ENCODE measurements at places on chromosomes 2 and 18.

- H3K4me3 ChIP-seq, result no peak overlapping the region
- H3K27me3 ChIP-seq, result no peaks in the 10 kb centered on the region
- H3K36me3 ChIP-seq, result peaks cover 6% of the 10 kb centered on the region
- no peaks in the 10 kb centered on the region for H3K4me1 ChIP-seq
Observed at GRCh38 chr18:26051843-26052242, 38.6 kb downstream of the SS18 start.

DNA sequence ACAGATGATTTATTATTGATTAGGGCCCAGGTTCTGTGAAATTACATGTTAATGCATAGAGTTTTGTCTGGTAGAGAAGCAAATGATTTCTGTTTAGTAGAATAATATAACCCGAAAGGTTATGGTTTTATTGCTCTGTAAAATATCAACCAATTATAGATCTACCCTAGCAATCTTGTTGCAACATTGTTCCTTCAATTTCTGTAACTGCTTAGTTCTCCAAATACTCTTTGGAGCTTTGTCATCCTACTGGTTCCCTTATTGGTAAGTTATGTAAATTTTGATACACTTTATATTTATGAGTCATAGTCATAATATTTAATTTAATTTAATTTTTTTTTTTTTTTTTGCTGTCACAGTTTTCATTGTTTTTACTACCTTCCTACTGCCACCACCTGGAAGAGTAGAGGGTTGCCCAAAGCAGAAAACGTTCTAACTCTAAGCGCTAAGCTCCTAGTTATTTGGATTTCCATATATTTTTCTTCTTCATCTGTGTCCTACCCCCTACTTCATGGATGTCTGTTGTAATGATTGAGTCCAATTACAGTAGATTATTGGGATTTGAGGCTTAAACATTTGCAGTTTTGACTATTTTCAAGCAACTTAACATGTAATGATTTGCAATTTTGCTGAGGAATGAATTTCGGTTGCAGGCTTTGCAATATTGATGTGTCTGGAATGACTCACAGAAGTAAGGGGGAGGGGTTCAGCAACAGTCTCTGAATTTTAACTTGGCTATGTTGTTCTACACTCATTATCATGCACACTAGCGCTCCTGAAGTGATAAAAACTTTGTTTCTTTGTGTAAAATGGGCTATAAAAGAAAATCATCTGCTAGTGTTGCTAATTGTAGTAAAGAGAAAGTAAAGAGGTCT is 51.1 kb downstream of the NABP1 start:
- H3K4me3 ChIP-seq, result no peak overlapping the region
- DNase-seq, result no peak
- no peak overlapping the region for H3K27ac ChIP-seq
- no peaks in the 10 kb centered on the region for H3K4me1 ChIP-seq
- no peaks in the 10 kb centered on the region for H3K27me3 ChIP-seq

- no peak for DNase-seq
- H3K36me3 ChIP-seq, result peaks cover 50% of the 10 kb centered on the region
- peaks cover 15% of the 10 kb centered on the region for H3K4me1 ChIP-seq
- no peak overlapping the region for H3K4me3 ChIP-seq
Observed at GRCh38 chr18:2954869-2955645, 57.9 kb downstream of the LPIN2 start.

- no peaks in the 10 kb centered on the region for H3K4me1 ChIP-seq
- no peak for DNase-seq
Observed at GRCh38 chr2:231672617-231673347, 35.5 kb upstream of the PTMA start.

GRCh38 chr2:86068136-86068588 is 37.5 kb downstream of the POLR1A start:
- no peaks in the 10 kb centered on the region for H3K4me1 ChIP-seq
- DNase-seq, result no peak
- peaks cover 5% of the 10 kb centered on the region for H3K36me3 ChIP-seq
- H3K4me3 ChIP-seq, result no peak overlapping the region
- H3K27ac ChIP-seq, result no peak overlapping the region

DNA sequence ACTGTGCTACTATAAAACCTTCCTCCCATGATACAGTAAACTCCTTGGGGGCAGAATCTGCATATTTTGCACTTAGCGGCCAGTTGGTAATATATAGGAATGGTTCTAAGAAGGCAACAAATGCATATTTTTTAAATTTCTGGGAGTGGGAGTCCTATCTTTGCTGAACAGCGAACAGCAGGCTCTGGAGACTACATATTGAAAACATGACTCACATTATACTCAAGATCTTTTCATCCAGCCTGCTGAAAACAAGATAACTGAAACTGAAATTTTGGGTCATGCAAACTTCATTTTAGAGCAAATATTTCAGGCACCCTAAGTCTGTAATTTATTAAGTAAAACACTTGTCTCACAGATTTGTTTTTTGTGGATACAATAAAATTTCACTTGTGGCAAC is 122.2 kb downstream of the SATB2 start:
- H3K4me3 ChIP-seq, result no peak overlapping the region
- no peaks in the 10 kb centered on the region for H3K27me3 ChIP-seq
- no peak for DNase-seq
- H3K27ac ChIP-seq, result no peak overlapping the region
- H3K36me3 ChIP-seq, result no peaks in the 10 kb centered on the region

DNA sequence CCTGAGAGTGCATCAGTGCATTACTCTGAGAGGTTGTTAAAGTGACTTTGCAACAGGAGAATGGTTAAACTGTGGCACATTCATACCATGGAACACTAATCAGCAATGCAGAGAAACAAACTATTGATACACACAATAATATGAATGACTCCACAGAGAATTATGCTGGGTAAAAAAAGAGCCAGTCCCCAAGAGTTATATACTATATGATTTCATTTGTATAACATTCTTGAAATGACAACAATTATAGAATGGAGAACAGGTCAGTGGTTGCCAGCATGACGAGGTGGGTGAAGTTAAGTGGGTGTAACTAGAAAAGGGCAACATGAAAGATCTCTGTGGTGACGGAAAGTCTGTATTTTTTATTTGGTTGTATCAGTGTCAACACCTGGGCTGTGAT is 3.0 kb upstream of the NT5C1B start:
- no peak for DNase-seq
- peaks cover 7% of the 10 kb centered on the region for H3K4me1 ChIP-seq
- H3K27me3 ChIP-seq, result no peaks in the 10 kb centered on the region
- H3K36me3 ChIP-seq, result no peaks in the 10 kb centered on the region
- H3K27ac ChIP-seq, result no peak overlapping the region
- no peak overlapping the region for H3K4me3 ChIP-seq

- no peak overlapping the region for H3K4me3 ChIP-seq
- H3K4me1 ChIP-seq, result no peaks in the 10 kb centered on the region
Observed at GRCh38 chr18:8458546-8459215, 150.6 kb upstream of the RAB12 start.

DNA sequence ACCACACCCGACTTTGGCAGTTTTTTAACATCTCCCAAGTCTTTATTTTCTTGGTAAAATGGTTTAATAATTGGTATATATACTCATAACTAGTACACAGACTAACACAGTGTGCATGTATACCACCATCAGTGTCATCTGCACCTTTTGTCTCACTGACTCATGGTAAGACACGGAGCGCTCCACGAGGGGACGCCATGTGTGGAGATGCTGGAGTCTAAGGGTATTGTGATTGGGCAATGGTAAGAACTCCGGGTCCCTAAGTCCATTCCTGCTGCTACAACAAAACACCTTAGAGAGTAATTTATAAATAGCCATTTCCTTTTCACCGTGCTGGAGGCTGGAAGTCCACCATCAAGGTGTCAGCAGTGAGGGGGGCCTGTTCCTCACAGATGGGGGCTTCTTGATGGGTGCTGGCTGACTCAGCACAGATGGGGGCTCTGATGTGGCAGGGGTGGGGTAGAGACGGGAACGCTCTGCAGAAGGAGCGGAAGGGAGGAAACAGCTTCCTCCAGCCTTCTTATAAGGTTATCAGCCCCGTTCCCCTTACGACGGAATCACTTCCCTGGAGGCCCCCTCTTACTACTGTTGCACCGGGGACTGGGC is 42.0 kb upstream of the EDAR start:
- H3K27ac ChIP-seq, result no peak overlapping the region
- peaks cover 3% of the 10 kb centered on the region for H3K4me1 ChIP-seq
- no peaks in the 10 kb centered on the region for H3K36me3 ChIP-seq
- peak overlapping the region; percentile 46 for H3K4me3 ChIP-seq
- no peak for DNase-seq
- no peaks in the 10 kb centered on the region for H3K27me3 ChIP-seq

GRCh38 chr2:233363744-233364235 is 9.5 kb downstream of the DGKD start:
- H3K27me3 ChIP-seq, result no peaks in the 10 kb centered on the region
- no peak overlapping the region for H3K4me3 ChIP-seq
- H3K27ac ChIP-seq, result no peak overlapping the region
- DNase-seq, result no peak
- no peaks in the 10 kb centered on the region for H3K36me3 ChIP-seq

- no peaks in the 10 kb centered on the region for H3K36me3 ChIP-seq
- no peaks in the 10 kb centered on the region for H3K27me3 ChIP-seq
- H3K4me3 ChIP-seq, result no peak overlapping the region
Observed at GRCh38 chr2:158024288-158024898, 77.3 kb upstream of the UPP2 start.

- no peaks in the 10 kb centered on the region for H3K36me3 ChIP-seq
- no peaks in the 10 kb centered on the region for H3K4me1 ChIP-seq
- H3K27me3 ChIP-seq, result no peaks in the 10 kb centered on the region
- H3K4me3 ChIP-seq, result no peak overlapping the region
- no peak for DNase-seq
Observed at GRCh38 chr2:114040826-114041225, 150.9 kb downstream of the ACTR3 start.

GRCh38 chr18:9550429-9550828 is 63.9 kb downstream of the PPP4R1 start:
- no peaks in the 10 kb centered on the region for H3K4me1 ChIP-seq
- no peak overlapping the region for H3K27ac ChIP-seq
- H3K4me3 ChIP-seq, result no peak overlapping the region
- DNase-seq, result no peak
- no peaks in the 10 kb centered on the region for H3K27me3 ChIP-seq
- peaks cover 18% of the 10 kb centered on the region for H3K36me3 ChIP-seq

DNA sequence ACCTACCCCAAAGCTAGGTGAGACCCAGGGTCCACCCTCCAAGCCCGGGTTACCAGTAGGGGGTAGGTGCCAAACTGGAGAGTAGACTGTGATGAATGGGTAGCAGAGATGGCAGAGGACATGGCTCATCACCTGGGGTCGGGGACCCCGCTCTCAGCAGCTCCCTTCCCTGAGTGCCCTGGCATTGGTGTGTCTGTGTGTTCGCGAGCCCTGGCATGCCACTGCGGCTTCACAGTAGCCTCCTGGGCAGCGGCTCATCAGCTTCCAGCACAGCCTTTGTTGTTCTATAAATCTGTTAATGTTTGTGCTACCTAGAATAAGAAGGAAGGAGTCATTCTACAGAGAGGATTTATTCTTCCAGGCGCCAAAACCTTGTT is 62.6 kb upstream of the ALPP start:
- H3K27me3 ChIP-seq, result no peaks in the 10 kb centered on the region
- H3K4me3 ChIP-seq, result no peak overlapping the region
- H3K36me3 ChIP-seq, result no peaks in the 10 kb centered on the region
- H3K4me1 ChIP-seq, result no peaks in the 10 kb centered on the region
- peak overlapping the region; percentile 46 for H3K27ac ChIP-seq
- DNase-seq, result peak; percentile 51

DNA sequence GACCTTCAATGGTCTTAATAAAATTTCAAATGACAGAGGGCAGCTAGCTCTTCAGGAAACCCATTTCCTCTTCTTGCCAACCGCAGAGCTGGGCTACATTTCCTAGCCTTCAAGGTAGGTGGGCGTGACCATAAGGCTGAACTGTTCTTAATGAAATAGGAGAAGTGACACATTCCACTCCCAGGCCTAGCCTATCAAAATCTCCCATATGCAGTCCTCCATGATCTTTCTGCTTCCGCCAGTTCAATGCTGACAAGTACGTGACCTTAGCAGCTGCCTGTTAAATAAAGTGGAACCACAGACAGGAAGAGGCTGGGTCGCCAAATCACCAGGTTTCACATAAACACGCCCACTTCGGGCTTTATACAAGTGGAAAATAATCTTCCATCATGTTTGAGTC is 13.2 kb downstream of the SERPINE2 start:
- H3K27ac ChIP-seq, result no peak overlapping the region
- no peaks in the 10 kb centered on the region for H3K36me3 ChIP-seq
- H3K4me1 ChIP-seq, result no peaks in the 10 kb centered on the region
- no peak overlapping the region for H3K4me3 ChIP-seq
- no peaks in the 10 kb centered on the region for H3K27me3 ChIP-seq

DNA sequence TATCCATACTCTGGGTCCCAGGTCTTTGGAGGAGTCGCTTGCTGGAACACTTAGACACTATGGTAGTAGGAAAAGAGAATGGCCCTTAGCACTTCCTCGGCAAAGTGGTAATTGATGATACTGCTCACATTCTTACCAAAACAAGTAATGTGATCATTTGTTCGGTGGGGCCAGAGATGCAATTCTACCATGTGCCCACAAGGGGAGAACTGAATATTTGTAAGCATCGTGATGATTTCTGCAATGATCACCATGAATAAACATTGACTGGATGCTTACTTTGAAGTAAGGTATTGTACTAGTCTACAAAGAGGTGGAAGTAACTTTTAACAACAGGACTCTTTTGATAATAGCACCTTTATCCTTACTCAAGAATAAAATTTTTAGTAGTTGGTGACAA is 109.7 kb downstream of the CD8B2 start:
- no peaks in the 10 kb centered on the region for H3K27me3 ChIP-seq
- H3K36me3 ChIP-seq, result no peaks in the 10 kb centered on the region
- no peak overlapping the region for H3K27ac ChIP-seq
- no peak overlapping the region for H3K4me3 ChIP-seq

GRCh38 chr2:120590841-120591240 is 144.8 kb upstream of the GLI2 start:
- H3K36me3 ChIP-seq, result no peaks in the 10 kb centered on the region
- H3K4me1 ChIP-seq, result no peaks in the 10 kb centered on the region
- H3K4me3 ChIP-seq, result no peak overlapping the region
- no peaks in the 10 kb centered on the region for H3K27me3 ChIP-seq
- no peak for DNase-seq
- no peak overlapping the region for H3K27ac ChIP-seq

DNA sequence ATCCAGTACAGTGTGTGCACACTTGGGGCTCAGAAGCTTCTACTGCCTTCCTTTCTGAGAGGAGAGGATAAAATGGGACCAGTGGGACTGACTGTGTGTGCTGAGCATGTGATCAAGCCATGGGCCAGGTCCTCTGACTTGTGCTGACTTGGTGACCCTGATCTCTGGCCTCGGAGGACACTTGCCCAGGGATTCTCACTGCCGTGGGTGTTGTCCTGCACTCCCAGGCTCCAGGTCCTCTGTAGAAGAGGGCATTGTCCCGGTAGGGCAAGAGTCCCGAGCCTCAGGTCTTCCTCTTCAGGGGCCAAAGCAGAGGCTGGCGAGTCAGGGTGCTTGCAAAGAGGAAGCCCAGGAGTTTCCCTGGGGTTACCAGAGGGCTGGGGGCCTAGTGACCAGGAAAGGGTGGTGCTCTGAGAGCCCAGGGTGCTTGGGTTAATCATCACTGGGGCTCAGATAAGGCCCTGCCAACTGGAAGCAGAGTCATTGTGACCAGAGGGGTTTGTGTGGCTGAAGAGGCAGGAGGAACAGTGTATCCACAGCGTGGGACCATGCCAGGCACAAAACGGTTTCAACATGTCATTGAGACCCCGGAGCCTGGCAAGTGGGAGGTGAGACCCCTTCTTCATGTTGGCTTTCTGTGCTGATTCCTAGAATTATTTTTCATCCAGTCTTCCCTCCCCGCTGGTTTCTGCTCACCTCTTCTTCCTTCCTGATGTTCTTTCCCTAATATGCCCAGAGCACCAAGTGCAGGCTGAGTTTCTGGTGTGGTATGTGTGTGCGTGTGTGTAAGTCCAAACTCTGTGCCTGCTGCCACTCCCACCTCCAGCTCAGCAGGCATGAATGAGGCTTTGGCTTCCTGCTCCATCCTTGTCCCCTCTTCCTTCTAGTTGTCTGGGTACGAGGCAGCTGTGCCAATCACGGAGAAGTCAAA is at the start of gene GCKR:
TSS of gene GCKR (plus strand) at position 483 of the 931 bp plus-strand sequence. CDS start at position 549, 66 bp downstream.
- no peaks in the 10 kb centered on the region for H3K27me3 ChIP-seq
- peaks cover 22% of the 10 kb centered on the region for H3K4me1 ChIP-seq
- H3K4me3 ChIP-seq, result peak within 1 kb of the TSS; percentile 48
- peak; percentile 75 for DNase-seq
- H3K36me3 ChIP-seq, result no peaks in the 10 kb centered on the region

Data from right lobe of liver (tissue), 6 donors.